ENCODE measurements at places on chromosomes 11 and 22.

GRCh38 chr11:65906602-65907001 is 6.4 kb upstream of the FOSL1 start:
- DNase-seq = no peak

DNA sequence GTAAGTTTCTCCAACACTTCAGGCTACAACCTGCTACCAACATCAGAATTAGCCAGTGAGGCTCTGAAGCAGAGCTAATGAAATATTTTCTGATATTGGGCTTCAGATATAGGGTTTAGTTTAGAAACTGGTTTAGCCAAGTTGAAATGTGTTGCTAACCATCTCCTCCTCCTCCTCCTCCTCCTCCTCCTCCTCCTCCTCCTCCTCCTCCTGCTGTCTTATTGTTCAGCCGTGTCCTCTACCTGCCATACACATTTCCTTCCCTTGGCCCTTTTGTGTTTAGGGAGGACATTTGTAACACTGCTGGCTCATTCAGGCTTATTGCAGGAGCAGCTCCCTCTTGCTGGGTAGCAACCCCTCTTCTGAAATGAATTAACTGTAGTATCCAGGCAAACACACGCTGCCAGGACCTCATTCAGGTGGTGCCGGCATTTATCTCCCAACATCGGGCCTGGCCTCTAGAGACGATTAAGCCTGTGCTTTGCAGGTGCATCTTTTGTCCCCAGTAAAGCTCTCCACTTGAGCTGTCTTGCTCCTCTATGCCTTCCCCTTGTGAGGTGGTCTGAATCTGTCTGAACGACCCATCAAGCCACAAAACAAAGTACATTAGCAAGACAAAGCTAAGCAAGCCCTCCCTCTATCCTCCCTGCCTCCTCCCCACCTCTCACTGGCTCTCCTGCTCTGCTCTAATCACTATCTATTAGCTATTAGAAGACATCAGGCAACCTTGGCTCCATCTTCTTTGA is 82.9 kb downstream of the KCNJ1 start:
- no peak for DNase-seq

DNA sequence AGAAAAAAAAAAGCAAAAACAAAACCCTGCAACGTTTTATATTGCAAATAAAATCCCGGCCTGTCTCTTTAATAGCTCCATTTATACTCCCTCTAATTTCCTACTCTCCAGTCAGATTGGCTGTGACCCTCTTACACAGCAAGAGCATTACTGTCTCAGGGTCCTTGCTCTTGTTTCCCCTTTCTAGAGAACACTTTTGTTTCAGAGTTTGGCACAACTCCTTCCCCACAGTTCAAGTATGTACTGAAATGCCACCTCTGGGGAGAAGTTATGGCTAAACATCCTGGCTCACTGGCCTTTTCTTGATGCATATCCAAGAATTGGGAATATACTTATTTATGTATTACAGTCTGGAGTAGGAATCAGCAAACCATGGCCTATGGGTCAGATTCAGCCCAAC is 2.6 kb downstream of the CASP12 start:
- DNase-seq = no peak

- DNase-seq = no peak
Measured at GRCh38 chr11:34631297-34631696, 10.4 kb downstream of the EHF start.

DNA sequence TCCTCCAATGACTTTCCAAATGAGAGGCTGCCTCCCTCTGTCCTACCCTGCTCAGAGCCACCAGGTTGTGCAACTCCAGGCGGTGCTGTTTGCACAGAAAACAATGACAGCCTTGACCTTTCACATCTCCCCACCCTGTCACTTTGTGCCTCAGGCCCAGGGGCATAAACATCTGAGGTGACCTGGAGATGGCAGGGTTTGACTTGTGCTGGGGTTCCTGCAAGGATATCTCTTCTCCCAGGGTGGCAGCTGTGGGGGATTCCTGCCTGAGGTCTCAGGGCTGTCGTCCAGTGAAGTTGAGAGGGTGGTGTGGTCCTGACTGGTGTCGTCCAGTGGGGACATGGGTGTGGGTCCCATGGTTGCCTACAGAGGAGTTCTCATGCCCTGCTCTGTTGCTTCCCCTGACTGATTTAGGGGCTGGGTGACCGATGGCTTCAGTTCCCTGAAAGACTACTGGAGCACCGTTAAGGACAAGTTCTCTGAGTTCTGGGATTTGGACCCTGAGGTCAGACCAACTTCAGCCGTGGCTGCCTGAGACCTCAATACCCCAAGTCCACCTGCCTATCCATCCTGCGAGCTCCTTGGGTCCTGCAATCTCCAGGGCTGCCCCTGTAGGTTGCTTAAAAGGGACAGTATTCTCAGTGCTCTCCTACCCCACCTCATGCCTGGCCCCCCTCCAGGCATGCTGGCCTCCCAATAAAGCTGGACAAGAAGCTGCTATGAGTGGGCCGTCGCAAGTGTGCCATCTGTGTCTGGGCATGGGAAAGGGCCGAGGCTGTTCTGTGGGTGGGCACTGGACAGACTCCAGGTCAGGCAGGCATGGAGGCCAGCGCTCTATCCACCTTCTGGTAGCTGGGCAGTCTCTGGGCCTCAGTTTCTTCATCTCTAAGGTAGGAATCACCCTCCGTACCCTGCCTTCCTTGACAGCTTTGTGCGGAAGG is 2.9 kb downstream of the APOC3 start:
- no peak for DNase-seq

DNA sequence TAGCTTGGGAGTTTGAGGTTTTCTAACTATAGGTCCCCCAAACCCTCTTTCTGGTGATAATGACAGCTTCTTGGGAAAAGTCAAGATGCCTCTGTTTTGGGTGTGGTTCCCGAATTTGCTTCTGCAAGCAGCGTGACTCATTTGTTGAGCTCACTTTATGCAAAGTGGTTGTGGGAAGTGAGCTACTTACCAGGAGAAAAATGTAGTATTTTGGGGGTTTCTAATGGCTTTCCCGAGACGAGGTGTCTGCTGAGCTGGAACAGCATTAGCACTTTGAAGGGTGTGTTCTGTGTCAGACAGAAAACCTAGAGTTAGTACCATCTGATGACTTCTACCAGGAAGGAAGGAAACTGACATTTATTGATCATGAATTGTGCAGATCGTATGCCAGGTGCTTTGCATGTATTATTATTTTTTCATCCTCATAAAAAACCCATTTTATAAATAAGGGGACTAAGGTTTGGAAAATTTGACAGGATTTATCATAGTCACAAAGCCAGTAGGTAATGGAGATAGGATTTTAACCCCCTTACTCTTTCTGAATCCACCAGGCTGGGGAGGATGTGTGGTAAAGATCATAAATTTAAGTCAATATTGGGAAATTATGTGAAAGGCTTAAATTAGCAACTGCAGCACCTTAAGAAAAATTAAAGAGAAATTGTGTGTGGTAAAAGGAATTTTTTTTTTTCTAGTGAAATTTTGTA is 108.8 kb upstream of the CD44 start:
- DNase-seq = no peak

All from activated naive CD4-positive, alpha-beta T cell (primary cell).